Astrocyte of the hippocampus (primary cell): ENCODE measurements at places on chromosomes 16 and 17.

DNA sequence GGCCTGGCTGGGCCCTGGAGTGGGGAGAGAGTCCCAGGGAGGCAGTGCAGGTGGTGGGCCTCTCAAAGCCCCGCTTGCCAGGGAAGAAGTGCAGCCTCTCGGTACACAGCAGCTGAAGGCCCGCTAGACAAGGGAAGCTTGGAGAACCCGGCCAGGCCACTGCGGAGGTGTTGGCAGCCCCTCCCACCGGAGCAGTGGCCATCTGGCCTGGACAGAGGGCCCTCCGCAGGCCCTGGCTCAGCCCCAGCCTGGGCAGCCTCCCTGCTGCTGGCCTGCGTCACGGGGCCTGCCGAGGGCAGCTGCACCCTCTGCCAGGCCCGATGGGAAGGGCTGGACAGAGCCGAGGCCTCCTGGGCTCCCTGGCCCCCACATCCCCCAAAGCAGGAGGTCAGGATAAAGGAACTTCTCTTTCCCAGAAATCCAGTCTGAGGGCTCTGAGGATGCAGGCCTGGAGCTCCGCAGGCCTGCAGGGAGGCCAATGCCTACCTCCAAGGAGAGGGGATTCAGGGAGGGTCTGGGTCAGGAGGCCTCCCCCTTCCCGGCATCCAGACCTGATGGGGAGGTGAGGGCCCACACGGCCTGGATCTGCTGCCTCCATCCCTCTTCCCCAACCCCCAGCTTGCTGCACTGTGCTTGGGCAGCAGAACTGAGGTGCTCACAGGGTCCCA, 4.3 kb downstream of the SPPL2C start:
- DNase-seq, result no peak

GRCh38 chr16:27650073-27650701, 100.2 kb downstream of the KATNIP start:
- DNase-seq, result no peak

GRCh38 chr17:2259769-2260536, 43.6 kb downstream of the SMG6 start:
- peak; percentile 54 for DNase-seq

DNA sequence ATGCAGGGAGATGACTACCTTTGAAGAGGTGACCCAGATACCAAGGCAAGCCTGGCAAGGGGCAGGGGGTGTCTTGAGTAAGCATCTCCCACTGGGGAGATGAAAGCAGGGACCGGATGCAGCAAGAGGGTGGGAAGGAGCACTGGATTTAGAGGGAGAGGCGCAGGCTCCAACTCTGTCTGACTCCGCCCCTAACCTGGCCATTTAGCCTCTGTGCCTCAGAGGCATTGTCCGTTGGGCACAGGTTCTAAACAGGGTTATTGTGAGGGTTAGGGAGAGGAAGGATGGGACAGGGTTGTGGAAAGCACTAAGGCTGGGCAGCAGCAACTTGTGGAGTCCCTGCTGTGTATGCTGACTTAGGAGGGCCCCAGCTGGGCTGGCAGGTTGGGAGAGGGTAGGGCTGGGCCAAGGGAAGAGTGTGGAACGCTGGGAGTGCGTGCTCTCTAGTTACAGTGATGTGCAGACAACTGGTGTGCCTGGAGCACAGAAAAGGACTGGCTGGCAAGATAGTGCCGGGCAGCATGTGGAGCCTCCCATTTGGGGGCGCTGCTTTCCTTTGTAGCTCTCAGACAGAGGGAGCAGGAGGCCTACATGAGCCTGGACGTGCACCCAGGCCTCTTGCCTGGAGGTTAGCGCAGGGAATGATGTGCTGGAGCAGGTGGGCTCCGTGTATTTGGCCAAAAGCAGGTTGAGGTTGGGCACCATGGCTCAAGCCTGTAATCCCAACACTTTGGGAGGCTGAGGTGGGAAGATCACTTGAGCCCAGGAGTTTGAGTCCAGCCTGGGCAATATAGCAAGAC, 26.2 kb downstream of the TBX2 start:
- no peak for DNase-seq

GRCh38 chr17:62680541-62681052, 53.1 kb downstream of the MRC2 start:
- DNase-seq, result no peak

GRCh38 chr17:1577583-1578013, 15.0 kb upstream of the PITPNA start:
- DNase-seq, result no peak

DNA sequence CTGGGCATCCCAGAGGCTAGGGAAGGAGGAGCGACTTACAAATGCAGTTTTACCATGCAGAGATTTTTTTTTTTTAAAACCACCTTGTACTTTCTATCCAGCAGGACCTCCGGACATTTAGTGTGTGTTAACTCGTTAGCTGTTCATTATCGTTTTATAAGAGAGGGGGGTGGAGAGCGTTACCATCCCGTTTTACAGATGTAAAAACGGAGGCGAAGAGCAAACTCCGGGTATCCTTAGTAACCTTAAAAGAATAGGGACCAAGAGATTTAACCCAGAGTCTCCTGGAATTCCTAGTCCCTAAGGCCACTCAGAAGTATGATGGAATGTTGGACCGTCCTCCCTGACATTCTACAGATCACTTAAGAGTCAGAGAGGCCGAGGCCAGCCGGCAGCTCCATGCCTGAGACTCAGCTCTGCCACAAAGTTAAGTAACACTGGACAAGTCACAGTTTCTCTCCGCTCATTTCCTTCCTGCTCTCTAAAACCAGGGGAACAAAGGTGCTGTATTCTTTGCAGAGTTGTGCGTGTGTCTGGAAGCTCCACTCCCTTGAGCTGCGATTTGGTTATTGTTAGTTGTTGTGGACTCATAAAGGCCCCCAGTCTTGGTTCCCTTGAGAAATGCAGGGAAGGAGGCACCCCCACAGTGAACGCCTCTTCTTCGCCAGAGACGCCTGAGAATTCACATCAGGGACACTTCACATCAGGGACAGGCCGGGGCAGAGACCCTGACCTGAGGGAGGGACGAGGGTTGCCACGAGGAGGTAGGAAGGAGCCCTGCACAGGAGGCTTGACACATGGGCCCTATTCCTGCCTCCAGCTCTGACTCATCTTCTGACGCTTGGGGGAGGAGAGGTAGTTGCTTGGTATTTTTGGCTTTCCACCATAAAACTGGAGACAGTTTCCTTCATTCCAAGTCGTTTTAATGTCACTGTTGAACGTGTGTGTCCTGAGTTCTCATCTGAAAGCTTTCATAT, 1.2 kb downstream of the DUSP14 start:
- DNase-seq, result peak; percentile 90

- no peak for DNase-seq
Observed at GRCh38 chr17:10042589-10043244, 137.6 kb upstream of the RCVRN start.

DNA sequence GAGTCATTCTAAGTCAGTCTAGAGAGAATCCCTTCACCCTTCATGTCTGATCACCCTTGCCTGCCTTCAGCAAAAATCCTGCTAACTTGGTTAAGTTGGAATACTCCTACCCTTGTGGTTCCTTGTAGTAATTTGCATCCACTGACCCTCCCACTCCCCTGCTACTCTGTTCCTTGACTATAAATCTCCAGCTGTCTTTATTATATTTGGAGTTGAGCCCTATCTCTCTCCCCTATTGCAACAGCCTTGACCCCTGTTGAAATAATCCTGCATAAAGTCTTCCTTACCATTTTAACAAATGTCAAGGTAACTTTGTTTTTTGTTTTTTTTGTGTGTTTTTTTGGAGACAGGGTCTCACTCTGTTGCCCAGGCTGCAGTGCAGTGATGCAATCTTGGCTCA, 590.1 kb downstream of the WWOX start:
- no peak for DNase-seq

DNA sequence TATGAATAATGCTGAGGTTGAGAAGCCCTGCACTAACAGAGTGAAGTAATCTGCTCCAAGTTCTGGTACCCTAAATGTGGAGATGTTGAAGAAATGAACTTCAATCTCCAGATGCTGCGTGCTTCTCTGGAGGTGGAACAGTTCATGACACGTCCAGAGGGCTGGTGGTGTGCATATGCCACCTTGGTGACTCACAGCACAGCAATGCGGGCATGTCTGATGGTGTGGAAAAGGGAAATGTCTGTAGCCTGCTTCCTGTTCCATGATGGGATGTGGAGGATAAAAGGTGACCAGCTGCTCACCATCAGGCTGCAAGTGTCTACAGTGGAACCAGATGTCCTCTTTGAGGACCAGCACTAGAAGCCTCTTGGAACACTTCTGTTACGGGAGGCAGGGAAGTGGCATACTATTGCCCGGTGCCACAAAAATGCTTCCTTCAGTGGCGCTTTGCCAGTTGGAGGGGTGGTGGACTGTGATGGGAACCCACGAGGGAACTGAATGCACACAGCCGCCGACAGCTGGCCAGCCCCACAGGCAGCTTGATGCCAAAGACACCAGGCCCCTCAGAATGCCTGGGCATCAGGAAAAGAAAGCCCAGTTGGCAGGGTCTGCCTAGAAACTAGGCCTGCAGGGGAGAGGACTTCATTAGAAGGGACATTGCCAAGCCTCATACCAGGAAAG, 19.9 kb downstream of the SNX11 start:
- peak; percentile 55 for DNase-seq

DNA sequence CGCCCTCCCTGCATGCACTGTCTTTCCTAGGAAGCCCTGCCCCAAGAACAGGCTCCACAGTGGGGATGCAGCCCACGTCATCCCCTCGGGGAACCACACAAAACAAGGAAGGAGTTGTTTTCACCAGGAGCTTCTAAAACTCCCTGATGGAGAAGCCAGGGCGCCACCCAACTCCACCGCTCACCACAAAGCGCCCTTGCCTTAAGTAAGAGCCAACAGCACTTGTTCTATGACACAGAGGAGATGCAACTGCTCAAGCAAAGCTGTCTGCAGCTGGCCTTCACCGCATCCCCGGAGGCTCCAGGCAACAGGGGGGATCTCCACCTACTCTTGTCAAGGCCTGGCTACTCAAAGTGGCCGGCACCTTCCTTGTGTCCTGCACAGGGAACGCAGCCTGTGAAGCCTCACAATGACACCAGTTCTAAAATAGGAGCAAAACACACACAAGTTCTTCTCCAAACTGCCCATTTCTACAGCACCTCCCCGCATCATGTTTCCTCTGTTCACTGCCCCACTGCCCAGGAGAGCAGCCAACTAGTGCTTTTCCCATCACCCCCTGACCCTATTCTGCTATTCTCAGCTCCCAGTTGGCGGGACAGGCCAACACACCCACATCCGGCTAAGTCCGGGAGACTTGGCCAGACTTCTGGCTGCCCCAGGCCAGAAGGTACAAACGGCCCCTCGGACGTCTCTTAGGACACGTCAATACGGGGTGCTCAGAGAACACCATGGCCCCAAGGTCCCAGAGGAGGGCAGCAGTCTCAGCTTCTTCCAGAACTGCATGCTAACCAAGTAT, 24.2 kb downstream of the MPG start:
- DNase-seq, result no peak

- DNase-seq, result peak; percentile 50
Observed at GRCh38 chr16:9099131-9099625, 7.7 kb downstream of the HAPSTR1 start.

GRCh38 chr16:84535851-84536250, 31.4 kb upstream of the MEAK7 start:
- no peak for DNase-seq

DNA sequence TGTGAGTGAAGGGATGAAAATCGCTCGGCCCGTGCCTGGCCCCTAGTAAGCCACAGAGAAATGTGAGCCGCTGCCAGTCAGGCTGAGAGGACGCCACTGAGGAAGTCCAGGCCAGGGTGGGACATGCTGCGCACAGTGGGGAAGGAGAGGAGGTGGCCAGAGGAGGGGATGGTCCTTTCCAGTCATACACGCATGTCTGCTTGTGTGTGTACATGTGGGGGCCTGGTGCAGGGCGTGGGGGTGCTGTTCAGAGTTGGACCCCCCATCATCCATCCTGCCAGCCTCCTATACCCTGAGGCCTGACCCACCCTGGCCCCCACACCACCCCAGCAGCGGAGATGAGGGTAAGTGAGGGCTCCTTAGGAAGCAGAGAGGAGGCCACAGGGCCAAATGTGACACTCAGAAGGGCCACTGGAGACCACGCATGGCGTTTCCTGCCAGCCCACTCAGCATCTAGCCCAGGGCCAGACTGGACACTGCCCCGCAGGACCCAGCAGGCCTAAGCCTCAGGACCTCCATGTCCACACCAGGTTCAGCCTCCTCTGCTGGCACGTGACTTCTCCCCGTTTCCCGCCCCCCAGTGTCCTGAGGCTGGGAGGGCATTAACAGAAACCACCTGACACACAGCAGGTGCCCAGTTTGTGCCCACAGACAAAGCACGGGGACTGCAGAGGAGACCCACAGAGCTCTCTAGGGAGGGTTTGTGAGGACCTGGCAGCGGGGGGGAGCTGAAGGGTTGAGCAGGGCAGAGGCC, 7.0 kb downstream of the DOC2A start:
- no peak for DNase-seq

- DNase-seq, result no peak
Observed at GRCh38 chr17:34370376-34370996, 7.5 kb upstream of the CCL1 start.

DNA sequence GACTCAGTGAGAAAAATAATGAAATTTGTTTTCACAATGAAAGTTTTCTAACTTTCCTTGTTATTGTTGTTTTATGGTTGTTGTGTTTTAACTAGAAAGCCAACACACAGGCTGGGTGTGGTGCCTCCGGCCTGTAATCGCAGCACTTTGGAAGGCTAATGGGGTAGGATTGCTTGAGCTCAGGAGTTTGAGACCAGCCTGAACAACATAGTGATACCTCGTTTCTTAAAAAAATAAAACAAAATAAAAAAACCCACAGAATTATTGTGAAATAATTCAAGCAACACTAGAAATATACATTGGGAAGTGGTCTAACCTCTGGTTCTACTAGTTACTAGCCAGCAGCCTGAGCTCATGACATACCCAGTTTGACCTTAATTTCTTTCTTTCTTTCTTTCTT, 630 bp downstream of the MILR1 start:
- no peak for DNase-seq

DNA sequence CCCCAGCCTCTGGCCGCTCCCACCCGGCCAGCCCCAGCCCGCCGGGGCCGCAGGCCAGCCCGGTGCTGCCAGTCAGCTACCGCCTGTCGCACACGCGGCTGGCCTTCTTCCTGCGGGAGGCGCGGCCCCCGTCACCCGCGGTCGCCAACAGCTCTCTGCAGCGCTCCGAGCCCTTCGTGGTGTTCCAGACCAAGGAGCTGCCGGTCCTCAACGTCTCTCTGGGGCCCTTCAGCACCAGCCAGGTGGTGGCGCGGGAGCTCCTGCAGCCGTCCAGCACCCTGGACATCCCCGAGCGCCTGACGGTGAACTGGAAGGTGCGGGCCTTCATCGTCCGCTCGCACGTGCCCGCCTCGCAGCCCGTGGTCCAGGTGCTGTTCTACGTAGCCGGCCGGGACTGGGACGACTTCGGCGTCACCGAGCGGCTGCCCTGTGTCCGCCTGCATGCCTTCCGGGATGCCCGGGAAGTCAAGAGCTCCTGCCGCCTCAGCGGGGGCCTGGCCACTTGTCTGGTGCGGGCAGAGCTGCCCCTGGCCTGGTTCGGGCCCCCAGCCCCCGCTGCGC, 46.8 kb downstream of the TMEM132E start:
- peak; percentile 6 for DNase-seq

DNA sequence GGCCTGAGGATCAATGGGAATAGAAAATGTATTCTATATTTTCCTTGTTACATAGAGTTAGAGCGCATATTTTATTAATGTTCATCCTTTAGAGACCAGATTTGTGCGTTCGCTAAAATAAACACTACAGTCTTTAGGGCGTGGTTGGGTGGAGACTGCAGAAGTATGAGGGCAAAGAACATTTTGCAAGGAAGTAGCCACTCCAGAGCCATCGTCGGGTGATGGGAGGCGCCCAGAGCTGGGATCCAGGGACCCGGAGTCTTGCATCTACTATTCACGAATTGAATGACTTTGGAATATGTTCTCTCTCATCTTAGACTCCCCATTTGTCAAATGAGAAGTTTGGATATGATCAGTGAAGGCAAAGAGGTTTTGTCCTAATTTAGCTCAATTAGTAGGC, 154.2 kb upstream of the IRX6 start:
- DNase-seq, result no peak
